ENCODE measurements at places on chromosomes 3 and 15.

- DNase-seq = no peak
These were observed 1.6 kb downstream of the GNB4 start for GRCh38 chr3:179449636-179450035.

DNA sequence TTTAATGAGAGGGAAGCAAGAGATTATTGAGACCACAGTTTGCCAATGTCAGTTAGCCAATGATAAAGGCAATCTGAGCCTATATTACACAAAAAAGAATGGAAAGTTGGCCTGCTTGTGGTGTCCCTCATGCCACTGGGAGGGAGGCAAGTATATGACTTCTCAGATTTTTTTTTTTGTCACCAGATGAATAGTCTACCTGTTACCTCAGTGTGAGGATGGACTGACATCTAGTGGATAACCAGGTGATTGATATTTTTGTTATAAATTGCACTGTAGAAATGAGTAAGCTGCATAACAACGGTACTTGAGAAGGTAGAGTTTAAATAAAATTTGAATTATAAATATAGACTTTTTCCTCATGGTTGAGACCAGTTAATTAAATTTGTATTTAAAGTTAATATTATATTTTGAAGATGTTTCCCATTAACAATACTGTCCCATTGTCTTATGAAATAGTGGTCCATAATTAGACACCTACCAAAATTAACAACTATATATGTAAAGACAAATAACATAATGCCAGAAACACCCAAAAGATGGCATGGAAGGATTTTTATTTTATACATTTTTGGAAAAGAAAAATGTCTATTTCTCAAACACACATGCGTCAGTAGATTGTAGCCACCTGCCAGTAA lies 237.8 kb upstream of the GADL1 start:
- no peak for DNase-seq

GRCh38 chr3:178277605-178278004 lies 258.6 kb upstream of the KCNMB2 start:
- DNase-seq = no peak

GRCh38 chr3:195372220-195372619 lies 70.6 kb downstream of the ACAP2 start:
- no peak for DNase-seq

DNA sequence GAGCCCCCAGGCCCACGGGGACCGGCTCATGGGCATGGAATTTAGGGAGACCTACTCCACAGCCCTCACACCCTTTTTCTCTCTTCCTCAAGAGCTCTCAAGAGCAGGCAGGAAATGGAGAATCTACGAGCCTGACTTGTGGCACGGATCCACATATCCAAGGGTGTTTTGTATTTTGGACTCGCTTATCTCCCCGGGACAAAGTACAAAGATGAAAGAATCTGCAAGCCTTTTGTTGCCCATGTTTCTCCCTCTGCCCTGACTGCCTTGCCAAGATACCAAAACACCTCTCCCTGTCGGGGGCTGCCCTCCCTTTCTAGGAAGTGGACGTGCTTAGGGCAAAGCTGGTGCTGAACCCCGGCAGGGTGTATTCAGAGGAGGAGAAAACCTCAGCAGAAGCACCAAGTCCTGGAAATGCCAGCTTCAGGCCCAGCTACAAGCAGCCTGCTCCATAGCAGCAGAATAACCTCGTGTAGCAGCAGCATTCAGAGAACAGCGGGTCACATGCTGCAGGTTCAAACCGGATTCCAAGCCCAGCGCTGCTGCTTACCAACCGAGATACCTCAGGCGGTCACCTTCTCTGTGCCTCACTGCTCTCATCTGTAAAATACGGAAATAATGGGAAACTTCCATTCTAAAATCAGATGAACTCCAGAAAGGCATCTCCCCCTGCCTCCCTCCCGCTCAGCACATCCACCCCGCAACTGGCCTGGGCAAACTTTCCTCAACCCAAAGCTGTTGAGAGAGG lies 35.2 kb downstream of the DNASE1L3 start:
- DNase-seq = no peak

DNA sequence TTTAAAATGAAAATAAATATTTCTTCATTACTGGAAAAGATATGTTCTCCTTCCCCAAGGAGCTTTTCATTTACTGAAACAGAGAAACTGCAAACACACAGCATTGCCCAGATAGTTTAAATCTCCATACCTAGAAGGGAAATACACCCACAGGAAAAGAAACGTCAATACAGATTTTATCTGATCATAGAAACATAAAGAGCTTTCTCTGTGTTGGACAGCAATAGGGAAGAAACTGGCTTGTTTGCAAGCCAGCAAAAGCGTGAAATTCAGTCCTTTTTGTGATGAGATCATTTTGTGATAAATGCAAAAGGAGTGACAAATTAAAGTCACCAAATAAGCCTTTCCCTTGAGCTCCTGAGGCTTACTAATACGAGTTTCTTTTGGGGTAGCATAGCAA lies 398.0 kb downstream of the TIGIT start:
- DNase-seq = no peak

- no peak for DNase-seq
These were observed 24.3 kb downstream of the SNX33 start for GRCh38 chr15:75671730-75672602.

GRCh38 chr15:51499379-51499976 lies 123.1 kb downstream of the DMXL2 start:
- no peak for DNase-seq

- DNase-seq = no peak
These were observed 79.5 kb downstream of the DPH6 start for GRCh38 chr15:35466476-35466875.

DNA sequence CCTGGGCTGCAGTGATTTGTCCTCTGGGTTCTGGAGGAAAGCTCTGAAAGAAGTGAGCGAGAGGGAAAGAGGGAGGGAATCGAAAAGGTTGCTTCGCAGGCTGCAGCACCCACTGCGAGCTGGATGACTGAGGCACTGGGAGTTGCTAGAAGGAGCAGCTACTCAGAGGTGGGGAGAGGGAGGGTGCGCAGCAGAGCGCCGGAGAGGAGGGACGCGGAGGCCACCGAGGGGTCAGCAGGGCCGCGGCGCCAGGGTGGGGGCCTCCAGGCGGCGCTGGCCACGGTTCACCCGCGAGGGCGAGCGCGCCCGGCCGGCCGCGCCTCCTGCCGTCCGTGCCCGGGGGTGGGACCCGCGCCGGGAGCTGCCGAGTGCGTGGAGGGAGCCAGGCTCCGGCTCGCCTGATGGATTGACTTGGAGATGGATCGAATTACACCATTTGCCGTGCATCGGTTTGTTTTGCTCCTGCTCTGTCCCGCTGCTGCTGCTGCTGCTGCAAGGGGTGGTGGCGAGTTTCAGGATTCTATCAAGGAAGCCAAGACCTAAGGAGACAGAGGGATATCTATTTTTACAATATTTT lies at the start of gene SEMA6D:
Gene SEMA6D, plus strand, starts transcription at position 470 of the 577 bp plus-strand sequence. CDS start 42,294 bp downstream, outside the sequence.
- DNase-seq = peak; percentile 43

GRCh38 chr3:37683321-37683720 lies 178.4 kb upstream of the CTDSPL start:
- no peak for DNase-seq

DNA sequence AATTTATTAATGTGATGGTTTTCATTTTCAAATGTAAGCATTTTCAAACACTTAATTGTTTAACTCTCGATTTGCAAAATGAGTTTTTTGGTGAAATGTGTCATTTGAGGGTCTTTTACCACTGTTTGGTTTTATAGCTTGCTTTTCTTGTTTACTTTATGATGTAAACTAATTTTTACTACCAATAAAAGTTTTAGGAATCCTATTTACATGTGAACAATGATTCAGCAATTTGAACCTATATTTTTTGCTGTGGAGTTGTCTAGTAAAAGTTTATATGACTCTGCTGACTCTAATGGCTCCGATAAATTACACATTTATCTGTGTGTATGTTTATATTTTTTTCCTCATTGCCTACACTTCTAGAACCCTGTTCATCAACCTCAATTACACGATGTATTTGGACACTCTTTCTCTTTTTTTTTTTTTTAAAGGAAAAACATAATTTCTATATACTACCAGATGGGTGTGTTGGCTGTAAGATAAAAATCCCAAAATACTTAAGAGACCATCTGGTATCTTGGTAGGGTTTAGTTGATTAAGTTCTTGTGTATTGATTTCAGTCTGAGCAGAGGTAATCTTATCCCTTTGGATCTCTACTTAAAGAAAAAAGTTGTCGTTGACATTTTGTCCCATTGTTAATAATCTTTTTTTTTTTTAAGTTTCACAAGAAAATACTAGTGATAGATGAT lies 89.5 kb downstream of the PTPRG start:
- DNase-seq = no peak

DNA sequence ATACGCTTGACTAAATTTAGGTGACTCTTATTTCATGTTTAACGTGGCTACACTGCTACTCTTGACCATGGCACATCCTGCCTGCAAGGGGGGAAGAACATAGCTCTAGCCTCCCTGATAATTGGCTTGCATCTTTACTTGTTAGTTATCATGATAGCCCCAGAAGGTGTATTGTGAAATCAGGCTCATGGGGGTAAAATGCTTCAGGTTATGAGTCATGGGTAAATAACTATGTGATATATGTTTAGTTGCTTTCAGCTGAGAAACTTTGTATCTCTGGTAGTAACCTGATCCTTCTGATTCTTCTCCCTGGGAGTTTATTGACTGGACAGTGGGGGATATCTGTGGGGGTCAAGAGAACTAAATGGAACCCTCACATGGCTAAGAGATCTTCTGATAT lies 660.8 kb upstream of the UBE2E2 start:
- DNase-seq = no peak

DNA sequence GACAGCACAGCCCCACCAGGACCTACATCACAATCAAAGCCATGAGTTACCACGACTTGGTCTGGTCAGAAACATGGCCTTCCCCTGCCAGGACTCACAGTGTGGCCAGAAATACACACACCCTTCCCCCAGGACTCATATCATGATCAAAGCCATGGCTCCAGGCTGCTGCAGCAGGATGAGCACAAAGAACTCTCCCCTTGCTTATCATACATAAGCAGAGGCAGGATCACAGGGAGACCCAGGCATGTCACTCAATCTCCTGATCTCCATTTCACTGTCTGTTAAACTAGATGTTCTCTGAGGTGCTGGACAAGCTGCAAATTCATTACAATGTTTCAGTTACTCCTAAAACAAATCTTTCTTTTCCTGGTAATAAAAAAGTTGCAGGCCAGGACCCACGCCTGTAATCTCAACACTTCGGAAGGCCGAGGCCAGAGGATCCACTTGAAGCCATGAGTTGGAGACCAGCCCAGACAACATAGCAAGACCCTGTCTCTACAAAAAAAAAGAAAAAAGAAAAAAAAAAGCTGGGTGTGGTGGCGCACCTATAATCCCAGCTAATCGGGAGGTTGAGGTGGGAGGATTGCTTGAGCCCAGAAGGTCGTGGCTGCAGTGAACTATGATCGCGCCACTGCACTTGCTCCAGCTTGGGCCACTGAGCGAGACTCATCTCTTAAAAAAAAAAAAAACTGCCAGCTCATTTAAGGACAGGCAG lies 1.2 kb downstream of the PFKFB4 start:
- DNase-seq = no peak

DNA sequence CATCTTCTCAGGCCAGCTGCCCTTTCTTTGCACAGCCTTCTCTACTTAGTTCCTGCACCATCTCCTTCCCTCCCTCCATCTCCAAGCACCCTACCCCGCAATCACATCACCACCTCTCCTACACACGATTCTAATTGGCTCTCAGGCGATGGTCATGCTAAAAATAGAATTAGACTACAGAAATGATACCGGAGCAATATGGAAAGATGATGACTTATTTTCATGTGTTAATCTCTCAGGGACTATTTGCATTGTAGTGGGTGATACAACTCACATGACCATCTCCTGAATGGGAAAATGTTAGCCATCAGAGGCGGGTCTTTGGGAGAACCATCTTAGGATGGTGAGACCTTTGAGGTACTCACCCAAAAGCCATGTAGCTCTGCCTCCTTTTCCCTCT lies 54.7 kb upstream of the PPARG start:
- no peak for DNase-seq

DNA sequence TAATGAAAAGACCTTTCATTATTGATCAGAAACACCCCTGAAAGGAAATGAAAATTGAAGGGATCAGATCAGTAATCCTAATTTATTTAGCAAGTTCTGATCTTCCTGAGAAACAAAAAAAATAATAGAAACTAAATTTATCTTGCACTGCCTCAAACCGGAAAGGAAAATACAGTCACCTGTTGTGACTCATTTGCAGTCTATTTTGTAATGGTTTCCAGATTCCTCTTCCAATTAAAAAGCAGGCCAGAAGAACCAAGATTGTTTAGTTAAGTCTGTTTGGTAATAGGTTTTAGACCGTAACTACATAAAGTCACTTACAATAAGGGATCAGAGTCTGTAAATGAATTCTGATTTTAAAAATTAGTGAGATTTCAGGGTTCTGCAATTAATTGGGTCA lies 49.7 kb upstream of the ATOSA start:
- DNase-seq = no peak

DNA sequence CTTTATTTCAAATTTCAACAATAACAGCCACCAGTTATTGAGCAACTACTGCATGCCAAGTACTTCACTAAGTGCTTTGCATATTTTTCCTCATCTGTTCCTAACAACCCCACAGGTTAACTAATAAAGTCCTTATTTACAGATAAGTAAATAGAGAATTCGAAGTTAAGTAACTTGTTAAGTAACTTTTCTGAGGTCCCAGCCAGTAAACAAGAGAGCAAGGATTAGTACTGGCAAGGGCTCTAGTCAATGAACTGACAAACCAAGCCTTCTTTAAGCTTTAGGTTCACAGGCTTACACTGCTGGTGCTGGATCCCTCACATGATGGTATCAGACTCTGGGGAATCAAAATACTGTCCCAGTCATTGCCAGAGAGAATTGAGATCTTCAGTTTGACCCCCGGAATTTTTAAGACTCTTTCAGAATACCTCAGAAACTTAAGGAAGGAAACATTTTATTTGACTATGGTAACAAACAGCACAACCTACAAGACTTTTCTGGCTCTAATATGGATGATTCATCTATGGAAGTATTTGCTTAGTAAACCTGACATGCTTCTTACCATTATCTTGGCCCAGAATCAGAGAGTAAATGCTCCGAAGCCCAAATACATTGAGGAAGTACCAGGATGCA lies 16.5 kb downstream of the EMC3 start:
- no peak for DNase-seq

DNA sequence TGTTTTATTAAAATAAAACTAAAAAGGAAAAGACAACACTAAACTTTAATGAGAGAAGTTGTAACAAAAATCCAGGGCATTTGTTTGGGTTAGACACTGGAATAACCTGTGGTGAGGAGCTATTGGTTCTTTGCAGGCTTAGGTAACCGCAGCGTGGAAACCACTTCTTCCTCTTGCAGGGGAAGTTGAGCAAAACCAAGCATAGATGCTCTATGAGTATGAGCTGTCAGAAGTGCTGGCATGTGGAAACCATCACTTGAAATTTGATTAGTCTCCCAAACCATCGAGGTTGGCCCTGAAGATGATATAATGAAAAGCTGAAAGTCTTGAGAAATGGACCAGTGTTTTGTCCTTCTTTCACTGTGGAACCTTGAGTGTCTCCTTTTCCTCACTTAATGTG lies 127.1 kb upstream of the RBMS3 start:
- DNase-seq = no peak

Data from NCI-H187 treated with DMSO at 0.1 percent for 48 hours (cell line).